ENCODE measurements at places on chromosomes 2 and 18. TPM values are rescaled to one million over a fixed set of nuclear protein-coding genes. Genes with fewer than 3 reads are reported as not detected.

The GPR39 gene
- 0.63 TPM for total RNA-seq

DNA sequence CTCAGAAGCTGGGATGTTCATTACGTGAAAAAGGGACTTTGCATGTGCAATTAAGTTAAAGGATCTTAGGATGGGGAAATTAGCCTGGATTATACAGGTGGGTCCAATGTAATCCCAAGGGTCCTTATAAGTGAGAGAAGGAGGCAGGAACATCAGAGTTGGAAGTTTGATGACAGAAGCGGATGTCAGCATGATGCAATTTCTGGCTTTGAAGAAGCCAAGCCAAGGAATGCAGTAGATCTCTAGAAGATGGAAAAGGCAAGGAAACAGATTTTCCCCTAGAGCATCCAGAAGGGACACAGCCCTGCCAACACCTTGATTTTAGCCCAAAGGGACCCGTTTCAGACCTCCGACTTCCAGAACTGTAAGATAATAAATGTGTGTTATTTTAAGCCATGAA lies 136.4 kb downstream of the LNPK start:
- no peak for DNase-seq

The IL36RN gene
- not detected for total RNA-seq

The DIPK1C gene
- total RNA-seq: 8.0 TPM

The LTBP1 gene
- 10.2 TPM for total RNA-seq

The FIGN gene
- 15.7 TPM for total RNA-seq

Data from dorsolateral prefrontal cortex (tissue), 122 donors.